ENCODE measurements at places on chromosomes 16 and 17.
A peak's percentile ranks its signal among the peaks of the same experiment; 100 is the strongest.

DNA sequence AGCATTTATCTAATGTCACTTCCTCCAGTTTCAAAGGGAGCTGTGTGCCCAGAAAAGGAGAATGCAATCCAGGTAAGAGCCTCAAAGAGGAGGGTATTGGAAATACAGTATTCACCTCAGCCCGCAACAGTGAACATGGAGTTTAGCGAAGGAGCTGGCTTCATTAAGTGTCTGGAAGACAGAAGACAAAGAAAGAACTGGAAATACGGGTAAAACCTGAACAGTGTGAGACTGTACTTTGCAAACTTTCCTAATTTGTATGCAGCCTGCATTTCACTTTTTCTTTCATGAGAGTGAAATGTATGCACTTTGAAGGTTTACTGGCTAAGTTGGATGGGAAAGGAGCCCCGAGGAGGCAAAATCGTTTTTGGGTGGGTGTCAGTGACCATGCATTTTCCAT, 478.4 kb downstream of the HS3ST3B1 start:
- no peak for DNase-seq

GRCh38 chr17:46141645-46142044, 51.6 kb downstream of the KANSL1 start:
- DNase-seq, result no peak

- no peak for DNase-seq
These were observed 14.4 kb downstream of the MYBBP1A start for GRCh38 chr17:4540687-4541327.

DNA sequence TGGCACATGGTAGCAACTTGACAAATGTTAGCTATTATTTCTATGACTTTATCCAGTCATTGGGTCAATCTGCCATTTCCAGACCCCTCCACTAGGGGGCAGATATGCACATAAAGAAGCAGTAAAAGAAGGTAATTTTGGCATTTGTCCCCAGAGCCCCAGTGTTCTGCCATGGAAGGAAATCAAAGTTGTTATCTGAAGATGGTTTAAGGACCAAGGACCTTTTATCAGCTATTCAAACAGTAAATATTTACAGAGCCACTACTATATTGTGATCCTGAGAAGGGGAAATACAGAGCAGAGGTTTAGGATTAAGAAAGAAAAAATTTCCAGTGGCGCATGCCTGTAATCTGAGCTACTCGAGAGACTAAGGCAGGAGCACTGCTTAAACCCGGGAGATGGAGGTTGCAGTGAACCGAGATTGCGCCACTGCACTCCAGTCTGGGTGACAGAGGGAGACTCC, 20.0 kb downstream of the TRAF4 start:
- peak; percentile 57 for DNase-seq

- peak; percentile 92 for DNase-seq
These were observed 694 bp upstream of the SRCAP start for GRCh38 chr16:30698139-30698815.
